ENCODE measurements at places on chromosomes 16 and 17. TPM values are rescaled to one million over a fixed set of nuclear protein-coding genes. Genes with fewer than 3 reads are reported as not detected.

Gene ZNF785
- total RNA-seq: 6.9 TPM

Gene PLLP
- 6.2 TPM for total RNA-seq

Gene TNFRSF13B
- not detected for total RNA-seq

Gene SEPTIN1
- total RNA-seq: not detected

DNA sequence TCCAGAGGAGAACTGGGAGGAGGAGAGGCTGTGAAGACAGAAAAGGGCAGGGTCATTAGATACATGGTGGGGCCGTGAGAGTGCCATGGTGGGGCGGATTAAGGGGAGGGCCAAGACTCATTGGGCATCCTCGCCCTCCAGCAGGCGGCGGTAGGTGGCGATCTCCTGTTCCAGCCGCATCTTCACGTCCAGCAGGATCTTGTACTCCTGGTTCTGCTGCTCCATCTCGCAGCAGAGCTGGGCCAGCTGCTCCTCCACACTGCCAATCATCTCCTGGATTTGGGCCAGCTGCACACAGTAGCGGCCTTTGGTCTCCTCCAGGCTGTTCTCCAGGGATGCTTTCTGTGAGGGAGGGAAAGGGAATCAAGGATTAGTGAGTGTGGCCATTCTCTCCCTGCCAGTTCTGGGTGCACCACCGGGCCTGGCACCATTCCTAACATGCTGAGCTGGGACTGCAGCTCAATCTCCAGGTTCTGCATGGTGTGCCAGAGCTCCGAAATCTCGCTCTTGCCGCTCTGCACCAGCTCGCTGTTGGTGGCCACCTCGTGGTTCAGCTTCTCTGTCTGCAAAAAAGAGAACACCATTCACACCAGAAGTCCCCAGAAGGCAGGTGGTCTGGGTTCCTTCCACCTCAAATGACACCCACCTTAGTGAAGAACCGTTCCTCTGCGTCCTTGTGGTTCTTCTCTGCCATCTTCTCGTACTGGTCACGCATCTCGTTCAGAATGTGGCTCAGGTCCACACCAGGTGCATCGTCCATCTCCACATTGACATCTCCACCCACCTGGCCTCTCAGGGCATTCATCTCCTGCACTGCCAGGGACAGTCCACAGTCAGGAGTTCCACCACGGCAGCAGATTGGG is 129.0 kb downstream of the CCDC144A start:
- no peak for DNase-seq

- DNase-seq: no peak
Observed at GRCh38 chr16:84741340-84741830, 41.6 kb downstream of the USP10 start.

GRCh38 chr17:15334266-15334665 is 7.1 kb downstream of the TEKT3 start:
- DNase-seq: no peak

DNA sequence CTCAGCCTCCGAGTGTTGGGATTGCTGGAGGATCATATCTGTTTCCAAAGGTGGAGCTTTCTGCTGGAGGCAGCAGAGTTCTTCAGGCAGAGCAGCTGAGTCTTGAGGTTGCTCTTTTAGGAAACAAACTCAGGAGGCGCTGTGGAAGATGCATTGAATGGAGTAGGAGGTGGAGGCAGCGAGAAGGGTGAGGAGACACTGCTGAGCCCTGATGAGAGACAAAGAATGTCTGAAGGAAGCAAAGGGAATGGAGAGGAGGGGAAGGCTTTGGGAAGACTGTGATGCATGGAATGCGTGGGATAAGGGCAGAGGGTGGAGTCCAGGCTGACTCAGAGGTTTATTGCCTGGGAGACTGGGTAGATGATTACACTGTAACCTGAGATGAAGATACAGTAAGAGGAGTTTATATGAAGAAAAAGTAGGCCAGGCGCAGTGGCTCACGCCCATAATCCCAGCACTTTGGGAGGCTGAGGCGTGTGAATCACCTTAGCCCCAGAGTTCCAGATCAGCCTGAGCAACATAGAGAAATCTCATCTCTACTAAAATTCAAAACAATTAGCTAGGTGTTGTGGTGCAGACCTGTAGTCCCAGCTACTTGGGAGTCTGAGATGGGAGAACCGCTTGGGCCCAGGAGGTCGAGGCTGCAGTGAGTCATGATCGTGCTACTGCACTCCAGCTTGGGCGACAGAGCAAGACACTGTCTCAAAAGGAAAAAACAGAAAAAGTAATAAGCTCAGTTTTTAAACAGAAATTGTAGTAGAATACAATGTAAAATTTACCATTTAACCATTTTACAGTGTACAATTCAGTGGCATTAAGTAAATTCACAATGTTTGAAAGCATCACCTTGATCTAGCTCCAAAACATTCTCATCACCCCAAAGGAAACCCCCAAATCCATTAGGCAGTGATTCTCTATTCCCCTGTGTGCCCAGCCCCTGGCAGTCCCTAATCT is 17.8 kb upstream of the TMEM219 start:
- DNase-seq: peak; percentile 81

GRCh38 chr17:36152639-36153120 is 23.8 kb downstream of the TBC1D3B start:
- DNase-seq: no peak

DNA sequence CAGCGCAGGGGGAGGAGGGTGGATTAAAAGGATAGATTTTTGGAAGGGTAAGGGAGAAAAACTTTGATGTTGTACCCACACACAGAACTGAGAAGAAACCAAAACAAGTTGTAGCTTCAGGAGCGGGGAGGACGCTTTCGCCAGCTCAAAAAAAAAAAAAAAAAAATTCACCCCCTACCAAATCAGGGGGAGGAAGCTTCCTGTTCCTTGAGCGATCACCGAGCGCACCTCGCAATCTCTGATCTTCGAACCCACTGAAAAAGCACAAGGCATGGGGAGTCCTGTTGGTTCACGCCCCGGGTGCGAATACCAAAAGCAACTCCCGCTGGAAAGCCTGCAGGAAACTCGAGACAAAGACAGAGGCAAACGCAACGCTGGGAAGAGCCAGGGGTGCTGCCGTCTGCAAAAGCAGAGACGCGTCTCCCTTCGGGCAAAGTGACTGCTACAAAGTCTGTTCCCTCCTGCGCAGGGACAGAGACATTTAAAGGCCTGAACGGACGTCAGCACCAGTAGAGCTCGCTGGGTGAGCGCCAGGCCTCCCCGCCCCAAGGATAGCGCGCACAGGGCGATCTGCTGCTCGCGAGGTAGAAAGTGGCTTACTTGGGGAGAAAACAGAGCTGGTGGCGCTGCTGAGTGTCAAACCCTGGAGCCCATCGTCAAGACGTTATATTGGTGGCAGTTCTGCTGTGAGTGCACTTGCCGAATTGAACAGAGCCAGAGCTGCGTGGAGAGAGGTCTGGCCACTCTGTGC is 190.4 kb downstream of the USP22 start:
- peak; percentile 46 for DNase-seq

DNA sequence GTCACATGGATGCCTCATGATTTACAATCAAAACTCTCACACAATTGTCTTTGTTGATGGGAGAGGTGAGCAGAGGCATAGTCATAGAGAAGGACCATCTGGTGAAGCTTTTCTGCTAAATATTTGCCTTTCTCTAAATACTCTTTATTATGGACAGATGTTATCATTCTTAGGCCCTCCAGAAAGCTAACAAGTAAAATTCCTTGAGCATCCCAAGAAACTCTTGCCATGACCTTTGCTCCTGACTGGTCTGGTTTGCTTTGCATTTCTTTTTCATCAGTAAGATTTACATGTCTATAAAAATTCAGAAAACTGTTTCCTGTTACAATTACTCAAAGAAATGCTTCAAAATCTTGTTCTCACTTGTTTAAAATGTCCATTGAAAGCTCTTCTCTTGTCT is 1336.6 kb upstream of the CDH8 start:
- no peak for DNase-seq

DNA sequence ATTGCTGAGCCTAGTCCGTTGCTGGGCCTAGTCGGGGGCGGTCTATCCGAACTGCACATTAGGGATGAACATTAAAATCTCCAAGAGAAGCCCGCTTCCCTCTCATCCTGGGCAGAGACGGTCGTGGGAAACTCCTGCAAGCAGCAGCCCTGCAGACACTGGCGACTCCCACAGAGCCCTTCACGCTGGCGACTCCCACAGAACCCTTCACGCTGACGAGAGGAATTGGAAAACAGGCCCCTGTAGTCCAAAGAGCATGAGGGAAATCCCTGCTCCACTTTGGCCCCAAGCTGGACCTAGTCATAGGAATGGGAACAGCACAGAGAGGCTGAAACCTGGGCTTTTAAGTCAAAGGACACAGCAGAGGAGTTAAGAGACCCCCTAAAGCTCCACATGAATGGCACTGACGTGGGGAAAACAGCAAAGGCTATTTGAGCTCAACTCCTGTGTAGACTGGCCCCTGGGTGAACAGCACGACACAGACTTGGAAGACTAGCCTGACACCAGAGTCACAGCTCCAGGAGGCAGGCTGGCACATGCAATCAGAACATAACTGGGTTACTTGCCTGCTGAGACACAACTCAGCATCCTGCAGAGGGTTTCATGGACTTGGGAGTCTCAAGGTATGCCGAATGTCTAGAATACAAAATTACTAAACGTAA is 42.2 kb downstream of the WDR45B start:
- no peak for DNase-seq

Data from uterus (tissue), 4 donors.